Activated naive CD8-positive, alpha-beta T cell treated with anti-CD3 and anti-CD28 coated beads, Interleukin-2, amount 10 ng/mL, durations not matched to agents 7 days and 5 days (primary cell): ENCODE measurements at places on chromosomes 5 and 9. TPM values are rescaled to one million over a fixed set of nuclear protein-coding genes. Genes with fewer than 3 reads are reported as not detected.

LCN9 gene
- total RNA-seq, result not detected

ADAMTS2 gene
- total RNA-seq, result not detected

IL9 gene
- total RNA-seq, result not detected

ARHGEF28 gene
- total RNA-seq, result not detected

SLC46A2 gene
- total RNA-seq, result not detected

DOK3 gene
- total RNA-seq, result 3.7 TPM

SNCAIP gene
- not detected for total RNA-seq

DNA sequence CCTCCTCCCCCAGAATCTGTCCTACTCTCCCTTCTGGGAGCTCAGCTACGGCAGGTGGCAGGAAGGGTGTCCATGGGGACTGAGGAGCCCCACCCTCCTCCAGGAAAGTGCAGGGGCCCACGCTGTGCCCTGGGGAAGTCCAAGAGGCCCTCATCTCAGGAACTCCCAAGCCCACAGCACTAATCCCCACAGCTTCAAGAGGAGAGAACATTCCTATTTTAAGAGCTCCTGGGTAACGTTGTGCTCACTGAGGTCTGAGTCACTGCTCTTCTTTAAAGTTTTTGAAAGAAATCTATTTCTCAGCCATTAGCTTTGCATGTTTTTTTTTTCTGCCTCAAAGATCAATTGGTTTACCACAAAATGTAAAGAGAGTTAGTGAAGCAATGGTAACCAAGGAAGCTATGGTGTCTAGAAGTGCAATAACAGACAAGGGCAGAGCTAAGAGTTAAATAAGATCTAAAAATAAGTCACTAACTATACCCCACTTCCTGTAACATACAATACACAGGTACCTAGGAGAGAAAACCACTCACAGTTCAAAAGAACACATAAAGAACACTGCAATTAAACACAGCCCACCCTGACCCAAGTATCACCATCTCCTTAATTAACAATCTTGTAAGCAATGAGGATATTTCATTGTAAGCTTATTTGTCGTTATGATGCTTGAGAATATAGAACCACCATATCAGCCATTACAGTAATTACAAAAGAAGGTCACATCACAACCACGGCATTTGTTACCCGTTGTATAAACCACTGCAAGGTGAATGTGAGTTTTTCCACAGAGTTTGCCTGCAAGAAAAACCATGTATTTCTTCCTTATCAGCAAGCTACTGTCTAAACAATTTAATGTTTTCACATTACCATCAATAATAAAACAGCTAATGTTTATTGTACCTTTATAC is 382.3 kb upstream of the SLC30A5 start:
- peak; percentile 47 for DNase-seq

DNA sequence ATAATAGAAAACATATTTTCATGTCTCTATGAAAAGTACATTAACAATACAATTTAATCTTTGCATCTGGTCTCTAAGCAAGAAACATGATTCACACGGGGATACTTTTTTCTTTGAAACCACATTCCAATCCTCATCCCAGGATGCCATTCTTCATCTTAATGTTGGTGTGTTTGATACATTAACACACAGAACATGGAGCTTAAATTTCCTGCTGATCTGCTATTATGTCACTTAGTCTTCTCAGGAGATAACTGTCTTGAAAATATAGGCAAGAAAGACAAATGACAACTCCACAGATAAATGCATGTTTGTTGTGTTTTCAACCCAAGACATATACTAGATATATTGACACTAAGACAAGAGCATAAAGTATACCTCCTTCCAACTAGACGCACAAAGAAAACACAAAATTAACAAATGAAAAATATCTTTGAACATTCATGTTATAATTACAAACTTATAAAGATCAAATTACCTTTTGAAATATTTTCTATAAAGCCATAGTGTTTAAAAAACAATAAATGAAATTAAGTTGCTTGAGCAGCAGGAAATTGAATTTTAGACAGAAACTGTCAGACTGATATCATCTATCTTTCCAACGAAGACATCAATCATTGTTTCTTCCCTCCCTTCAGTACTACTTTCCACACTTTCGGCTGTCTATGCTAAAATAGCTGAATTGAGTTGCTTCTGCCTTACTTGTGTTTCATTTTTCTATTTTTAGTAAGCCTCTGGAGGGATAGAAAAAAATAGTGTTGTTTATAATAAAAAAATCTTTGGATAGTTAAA is 1676.7 kb upstream of the CDH9 start:
- DNase-seq, result no peak

DNA sequence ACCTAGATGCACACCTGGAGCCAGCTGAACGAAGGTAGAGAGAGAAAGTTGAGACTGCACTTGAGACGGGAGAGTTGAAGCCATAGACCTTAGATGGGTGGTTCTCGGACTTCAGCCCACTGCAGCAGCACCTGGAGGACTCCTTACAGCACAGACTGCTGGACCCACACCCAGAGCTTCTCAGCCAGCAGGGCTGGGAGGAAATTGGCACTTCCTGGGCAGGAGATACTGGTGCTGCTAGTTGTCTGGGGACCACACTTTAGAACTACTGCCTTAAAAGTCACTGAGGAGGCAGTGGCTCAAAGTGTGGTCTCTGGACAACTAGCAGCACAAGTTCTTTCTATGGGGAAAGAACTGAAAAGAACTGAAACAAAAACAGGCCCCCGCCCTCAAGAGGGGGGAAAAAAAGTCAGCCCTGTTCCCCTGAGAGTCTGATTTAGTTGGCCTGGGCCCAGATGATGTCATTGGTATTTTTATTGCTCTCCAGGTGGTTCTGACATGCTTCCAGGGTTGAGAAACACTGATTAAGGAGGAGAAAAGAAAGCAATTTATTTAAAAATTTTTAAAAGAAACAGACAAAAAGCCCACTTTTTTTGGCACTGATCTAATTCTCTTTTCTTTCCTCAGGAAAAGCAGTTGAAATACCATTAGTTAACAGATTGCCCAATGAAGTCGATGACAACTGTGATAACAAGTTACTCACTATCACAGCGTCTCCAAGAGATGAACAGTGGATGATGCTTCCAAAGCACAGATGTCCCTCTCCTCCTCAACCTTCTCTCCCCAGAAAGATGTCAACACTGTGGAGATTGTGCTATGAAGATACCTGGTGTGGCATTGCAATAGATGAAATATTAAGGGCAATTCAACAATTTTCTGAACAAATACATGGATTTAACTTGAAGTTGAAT is 73.6 kb upstream of the ADAMTS16 start:
- no peak for DNase-seq

GRCh38 chr9:82555431-82556051 is 507.4 kb downstream of the RASEF start:
- DNase-seq, result no peak

GRCh38 chr5:126884269-126884819 is 107.4 kb downstream of the LMNB1 start:
- no peak for DNase-seq

DNA sequence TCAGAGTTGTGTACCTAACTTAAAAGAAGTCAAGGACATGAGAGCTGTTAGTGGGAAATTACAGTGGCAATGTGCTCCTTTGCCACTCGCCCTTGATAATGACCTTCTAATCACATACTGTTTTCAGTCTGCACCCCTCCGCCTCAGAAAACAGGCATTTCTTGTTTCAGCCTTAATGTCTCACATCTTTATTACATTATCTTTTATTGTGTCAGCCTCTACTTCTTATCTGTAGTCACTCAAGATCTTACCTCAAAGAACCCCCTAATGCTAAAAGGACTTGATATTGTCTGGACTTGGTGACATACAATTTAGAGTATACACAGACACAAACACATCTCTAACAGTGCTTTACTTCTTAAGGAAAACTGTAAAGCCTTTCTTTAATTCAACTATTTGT is 97.9 kb downstream of the PLCXD3 start:
- DNase-seq, result no peak

DNA sequence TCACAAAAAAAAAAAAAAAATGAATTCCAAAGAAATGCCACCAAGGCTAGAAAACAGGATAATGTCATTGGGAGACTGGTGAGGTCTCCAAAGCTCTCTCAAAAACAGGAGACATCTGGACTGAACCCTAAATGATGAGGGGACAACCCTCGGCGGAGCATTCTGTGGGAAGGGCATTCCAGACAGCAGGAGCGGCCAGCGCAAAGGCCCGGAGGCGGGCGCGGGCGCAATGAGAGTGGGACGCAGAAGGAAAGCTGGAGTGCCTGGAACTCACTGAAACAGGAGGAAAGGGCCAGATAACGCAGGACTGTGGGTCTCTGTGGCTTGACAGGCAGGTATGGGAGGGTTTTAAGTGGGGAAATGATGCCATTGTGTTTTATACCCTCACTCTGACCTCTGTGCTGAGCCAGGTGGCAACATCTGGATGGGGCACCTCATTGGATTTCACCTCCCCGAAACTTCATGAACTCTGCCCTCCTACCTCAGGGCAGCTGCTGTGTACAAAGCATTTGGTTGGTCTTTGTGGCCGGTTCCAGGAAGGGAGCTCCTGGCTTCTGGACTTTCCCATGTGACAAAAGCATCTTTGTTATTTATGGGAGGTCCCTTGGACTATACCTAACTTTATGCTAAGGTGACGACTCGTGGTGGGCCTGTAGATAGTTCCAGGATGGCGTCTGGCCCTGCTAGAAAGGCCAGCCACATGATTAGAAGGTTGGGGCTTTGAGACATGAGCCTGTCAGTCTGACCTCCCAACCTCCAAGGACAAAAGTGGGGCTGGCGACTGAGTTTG is 11.5 kb upstream of the MAPK9 start:
- DNase-seq, result no peak

DNA sequence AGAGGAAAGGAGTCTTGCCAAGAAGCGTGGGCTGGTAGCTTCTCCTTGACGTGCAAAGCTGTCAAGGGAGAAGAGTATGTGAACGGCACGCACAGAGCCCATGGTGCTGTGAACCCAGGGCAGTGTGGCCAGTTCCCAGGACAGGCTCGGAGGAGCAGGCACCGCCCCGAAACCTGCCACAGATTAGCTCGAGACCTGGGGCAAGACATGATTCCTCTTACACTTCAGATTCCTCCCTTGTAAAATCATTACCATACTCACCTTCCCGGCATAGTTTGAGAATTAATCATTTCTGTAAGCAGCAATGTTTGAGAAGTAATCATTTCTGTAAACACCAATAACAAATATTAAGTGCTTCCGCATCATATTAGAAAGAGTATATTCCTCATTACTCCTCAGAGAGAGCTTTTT is 19.9 kb downstream of the GOLM1 start:
- no peak for DNase-seq

DNA sequence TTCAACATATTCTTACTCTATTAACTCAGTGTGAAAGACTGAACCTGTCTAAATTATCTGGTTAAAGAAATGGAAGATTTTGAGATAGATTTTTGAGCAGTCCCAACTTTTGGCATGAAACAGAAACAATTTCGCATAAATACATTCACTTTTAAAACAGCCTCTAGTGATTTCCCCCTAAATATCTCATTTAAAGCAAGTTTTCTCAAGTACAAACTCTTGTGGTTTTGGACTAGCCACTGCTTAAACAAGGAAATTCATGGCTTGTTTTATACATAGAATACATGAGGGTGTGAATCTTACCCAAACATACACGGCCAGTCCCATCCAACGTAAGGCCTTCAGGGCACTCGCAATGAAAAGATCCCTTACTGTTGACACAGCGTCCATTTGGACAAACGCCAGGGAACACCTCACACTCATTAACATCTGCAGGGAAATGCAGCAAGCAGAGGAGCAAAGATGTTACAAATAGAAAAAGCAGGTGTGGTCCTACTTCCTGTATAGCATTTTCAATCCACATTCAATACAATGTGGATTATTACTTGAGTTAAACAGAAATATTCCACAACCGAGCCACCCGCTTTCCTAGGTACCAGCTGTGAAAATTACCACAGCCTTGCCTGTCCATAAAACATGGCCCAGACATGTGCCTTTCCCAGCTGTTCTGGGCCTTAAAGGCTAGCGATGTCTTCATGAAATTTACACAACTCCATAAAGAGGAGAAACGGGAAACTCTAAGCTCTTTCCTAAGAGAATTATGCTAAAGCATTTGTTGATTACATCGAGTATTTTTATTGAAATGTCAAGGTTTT is 188.8 kb downstream of the FBN2 start:
- DNase-seq, result no peak

GRCh38 chr9:4994166-4994890 is 9.3 kb downstream of the JAK2 start:
- no peak for DNase-seq

DNA sequence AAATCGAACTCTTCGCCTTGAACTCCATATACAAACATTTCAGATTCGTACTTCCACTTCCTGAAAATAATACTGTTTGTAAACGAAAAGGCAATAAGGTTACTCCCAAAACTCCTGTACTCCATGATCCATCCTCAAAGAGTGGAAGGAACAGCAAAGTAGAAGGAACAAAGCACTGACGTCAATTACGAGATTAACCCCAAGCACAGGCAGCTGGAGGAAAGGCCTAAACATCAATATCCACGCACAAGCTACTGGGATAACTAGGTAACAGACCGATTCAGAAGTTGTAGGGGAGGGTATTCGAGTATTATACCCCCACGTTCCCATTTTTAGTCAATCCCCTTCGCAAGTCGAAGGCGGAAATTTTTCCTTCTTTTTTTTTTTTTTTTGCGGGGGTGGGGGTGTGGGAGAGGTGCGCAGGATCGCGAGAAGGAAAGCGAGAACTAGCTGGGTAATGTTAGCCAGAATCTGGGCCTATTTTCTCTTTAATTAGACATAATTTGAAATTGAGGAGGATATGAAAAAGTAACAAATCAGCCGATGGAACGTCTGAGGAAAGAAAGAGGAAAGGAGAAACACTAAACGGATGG is 909 bp downstream of the AFF4 start:
- no peak for DNase-seq

DNA sequence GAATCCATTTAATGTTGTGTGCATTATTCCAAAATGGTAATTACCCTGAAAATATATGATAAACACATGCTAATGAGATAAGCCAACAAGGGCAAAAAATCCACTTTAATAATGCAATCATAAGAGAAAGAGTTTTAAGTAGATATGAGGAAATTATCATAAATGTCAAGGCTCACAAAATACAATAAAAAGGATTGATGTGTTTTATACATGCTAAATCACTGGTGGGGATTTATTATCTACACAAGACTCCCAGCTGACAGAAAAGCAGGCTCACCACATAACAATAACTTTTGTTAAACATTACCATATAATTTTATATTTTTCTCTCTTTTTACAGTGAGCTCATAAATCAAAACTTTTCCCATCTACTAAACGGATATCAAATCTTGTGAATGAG is 306.2 kb upstream of the GRAMD2B start:
- DNase-seq, result no peak

GRCh38 chr5:124592891-124593290 is 153.5 kb downstream of the ZNF608 start:
- DNase-seq, result no peak
